ENCODE measurements at places on chromosomes 16 and 17.

GRCh38 chr16:57009643-57010170 lies 20.4 kb downstream of the NLRC5 start:
- DNase-seq = no peak

DNA sequence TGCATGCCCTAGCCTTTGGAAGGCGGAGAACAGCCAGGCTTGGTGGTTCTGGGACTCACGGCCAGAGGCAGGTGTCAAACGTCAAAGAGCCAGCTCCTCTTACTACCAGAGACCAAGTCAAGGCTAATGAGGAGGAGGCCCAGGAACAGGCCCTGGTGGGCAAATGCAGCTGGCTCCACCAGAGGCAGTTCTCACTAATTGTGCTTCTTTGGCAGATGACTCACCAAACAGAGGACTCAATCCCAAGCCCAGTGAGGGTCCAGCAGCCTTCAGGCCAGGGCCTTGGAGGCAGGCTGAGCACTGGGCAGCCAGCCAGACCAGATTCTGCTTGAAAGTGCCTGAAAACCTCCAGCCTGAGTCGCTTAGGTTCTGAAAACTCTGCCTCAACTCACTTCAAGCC lies 336.5 kb upstream of the CDH5 start:
- no peak for DNase-seq

DNA sequence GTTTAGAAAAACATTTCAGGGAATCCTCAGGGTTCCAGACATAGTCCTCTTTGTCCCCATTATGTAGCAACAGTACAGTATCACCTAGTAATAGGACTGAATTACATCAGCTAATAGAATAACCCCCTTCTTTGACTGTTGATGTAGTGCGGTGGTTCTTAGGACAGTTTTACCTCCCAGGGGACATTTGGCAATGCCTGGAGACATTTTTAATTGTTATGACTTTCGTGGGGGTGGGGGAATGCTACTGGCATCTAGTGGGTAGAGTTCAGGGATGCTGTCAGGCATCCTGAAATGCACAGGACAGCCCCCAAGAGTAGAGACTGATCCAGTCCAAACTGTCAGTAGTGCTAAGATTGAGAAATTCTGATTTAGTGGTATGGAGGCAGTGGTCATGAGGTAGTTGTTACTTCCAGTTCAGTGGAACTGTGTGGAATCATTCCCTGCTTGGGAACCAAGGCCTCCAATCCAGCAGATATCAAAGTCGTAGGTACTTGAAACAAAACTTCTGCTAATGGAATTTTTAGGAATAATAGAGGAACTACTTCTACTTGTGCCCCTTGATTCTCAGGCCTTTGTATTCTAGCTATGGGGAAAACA lies 20.3 kb downstream of the NF1 start:
- no peak for DNase-seq

GRCh38 chr16:7979448-7980132 lies 610.7 kb downstream of the TMEM114 start:
- DNase-seq = no peak

DNA sequence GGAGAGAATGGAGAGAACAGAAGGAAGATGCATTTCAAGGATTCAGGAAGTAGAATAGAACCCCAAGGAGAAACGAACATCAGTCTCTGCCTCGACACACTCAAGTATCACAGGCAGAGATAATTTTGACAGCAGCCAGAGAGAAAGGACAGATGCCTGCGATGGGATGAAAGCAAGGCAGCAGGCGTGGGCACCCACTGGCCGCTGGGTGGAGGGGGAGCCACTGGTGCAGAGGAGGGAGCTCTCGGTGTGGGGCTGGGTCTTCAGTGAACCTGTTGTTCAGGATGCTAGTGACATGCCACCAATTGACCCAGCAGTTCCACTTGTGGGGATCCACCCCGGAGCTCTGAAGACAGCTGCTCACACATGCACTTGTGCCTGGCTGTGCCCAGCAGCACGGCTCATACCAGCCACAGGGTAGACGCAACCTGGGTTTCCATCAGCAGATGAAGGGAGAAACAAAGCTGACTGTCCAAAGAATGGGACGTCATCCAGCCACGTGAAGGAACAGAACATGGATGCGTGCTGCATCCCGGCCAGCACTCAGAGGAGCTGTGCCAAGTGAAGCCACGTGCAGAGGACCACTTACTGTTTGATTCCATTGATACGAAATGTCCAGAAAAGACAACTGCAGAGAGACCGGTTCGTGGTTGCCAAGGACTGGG lies 127.0 kb downstream of the BANP start:
- no peak for DNase-seq

DNA sequence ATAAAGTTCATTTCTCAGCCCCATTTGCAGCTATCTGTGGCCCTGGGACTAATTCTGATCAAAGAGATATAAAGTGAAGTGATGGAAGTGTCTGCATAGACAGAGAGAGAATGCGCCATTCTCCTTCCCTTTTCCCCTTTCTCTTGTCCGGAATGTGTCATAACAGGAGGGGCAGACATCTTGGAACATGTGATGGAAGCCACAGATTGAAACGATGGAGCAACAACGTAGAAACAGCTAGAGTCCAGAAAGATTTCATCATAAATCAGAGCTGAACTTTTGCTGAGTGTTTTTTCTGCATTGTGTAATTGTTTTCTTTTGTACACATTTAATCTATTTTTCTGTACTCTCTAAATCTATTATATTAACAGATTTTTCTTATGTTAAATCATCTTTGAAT lies 11.3 kb downstream of the ASGR1 start:
- no peak for DNase-seq

GRCh38 chr17:64698725-64699124 lies 36.6 kb upstream of the SMURF2 start:
- no peak for DNase-seq

Measured in brain pericyte (primary cell).